ENCODE measurements at places on chromosomes 4 and X.

- DNase-seq, result no peak
Observed at GRCh38 chr4:25814301-25815136, 48.3 kb downstream of the SEL1L3 start.

- DNase-seq, result no peak
Observed at GRCh38 chr4:152374606-152375285, 161.1 kb downstream of the FBXW7 start.

DNA sequence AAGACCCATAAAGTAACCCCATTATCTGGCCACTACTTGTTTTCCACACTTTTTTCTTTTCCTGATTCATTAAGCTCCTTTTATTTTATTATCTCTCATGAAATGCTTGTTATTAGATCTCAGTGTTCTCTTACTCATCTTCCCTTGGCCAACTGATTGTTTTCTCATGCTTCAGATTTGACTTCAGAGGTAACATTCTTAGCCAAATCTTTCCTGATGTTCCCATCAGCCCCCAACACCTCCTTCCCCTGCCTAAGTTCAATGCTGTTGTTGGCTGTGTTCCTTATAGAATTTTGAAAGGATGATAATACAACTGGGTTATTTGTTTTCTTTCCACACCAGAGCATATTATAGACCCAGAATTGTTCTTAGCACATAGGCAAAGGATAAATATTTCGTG is 75.6 kb downstream of the BMPR1B start:
- no peak for DNase-seq

DNA sequence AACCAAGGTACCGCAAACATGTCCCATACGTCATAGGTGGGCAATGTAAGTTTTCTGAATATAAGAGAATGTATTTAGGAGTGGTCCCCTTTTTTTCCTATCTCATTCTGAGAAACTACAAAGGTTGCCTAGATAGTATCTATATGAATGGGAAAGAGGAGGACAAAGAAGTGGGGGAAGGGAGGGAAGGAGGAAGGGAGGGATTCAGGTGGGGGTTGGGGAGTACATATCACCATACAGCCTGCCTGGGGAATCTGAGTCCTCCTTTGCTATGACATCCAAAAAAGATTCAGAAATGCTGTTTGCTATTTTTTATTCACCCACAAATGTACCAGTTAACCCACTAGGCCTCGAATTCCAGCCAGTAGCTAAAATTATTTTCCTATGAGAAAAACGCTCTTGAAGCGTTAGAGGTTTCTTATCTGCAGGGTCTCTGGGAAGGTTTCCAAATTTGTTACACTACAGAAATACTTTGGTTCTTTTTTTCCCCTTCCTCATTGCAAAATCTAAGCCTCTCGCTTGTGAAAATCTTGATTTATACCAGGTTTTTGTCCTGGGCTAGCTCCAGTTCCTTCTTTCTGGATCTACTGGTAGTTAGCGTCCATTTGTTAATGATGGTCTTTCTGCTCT is 212.9 kb downstream of the NSUN7 start:
- DNase-seq, result no peak

GRCh38 chrX:125621588-125621927 is 301.9 kb downstream of the TEX13C start:
- DNase-seq, result no peak

GRCh38 chr4:165668694-165669093 is 204.3 kb upstream of the TLL1 start:
- no peak for DNase-seq

DNA sequence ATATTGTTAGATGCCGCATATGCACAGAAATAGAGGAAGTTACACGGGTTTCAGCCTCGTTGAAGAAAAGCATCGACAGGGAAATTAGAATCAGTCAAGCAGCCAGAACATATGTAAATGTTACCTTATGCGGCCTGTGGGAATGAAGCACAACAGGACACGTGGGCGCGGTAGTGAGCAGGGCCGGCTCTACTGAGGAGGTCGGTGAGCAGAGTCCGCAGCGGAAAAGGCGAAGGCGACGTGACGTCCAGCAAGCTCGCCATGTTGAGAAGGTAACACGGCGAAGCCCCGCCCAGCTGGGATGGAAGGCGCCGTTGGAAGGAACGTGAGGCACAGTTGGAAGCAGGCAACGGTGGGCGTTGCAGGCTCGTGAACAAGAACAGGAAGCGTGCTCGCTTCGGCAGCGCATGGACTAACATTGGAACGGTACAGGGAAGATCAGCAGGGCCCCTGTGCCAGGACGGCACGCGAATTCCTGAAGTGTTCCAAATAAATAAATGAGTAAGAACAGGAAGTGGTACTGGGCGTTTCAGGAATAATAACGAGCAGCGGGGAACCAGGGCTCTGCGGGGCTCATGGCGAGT is 54.6 kb downstream of the MTNR1A start:
- no peak for DNase-seq

All from hepatocyte (in vitro differentiated cells).